COR-L47 (cell line): ENCODE measurements at places on chromosomes 12 and 14.

- DNase-seq, result no peak
These were observed 972.2 kb upstream of the TMEM132C start for GRCh38 chr12:127294651-127295210.

DNA sequence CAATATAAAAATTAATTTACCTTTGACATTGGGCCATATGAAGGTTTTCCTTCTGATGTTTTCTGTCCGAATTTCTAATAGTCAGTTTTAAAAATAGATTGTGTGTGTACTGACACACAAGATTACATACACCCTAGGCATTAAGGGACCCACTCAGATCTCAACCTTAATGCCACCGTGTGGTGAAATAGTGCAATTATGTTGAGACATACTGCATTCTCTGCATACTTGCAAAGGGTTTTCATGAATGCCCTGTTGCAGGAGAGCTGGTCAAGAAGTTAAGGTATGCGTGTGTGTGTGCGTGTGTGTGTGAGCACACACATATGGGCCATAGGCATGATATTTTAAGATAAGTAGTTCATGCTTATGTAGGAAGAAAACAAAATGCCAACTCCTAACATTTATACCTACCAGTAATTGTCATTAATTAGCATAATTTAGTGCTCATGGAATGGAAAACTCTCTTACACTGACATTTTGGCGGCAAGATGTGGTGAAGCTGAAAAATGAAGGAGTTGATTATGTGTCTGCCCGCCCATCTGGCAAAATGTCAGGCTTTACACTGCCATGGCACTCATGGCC, 58.8 kb downstream of the PIK3C2G start:
- DNase-seq, result no peak

DNA sequence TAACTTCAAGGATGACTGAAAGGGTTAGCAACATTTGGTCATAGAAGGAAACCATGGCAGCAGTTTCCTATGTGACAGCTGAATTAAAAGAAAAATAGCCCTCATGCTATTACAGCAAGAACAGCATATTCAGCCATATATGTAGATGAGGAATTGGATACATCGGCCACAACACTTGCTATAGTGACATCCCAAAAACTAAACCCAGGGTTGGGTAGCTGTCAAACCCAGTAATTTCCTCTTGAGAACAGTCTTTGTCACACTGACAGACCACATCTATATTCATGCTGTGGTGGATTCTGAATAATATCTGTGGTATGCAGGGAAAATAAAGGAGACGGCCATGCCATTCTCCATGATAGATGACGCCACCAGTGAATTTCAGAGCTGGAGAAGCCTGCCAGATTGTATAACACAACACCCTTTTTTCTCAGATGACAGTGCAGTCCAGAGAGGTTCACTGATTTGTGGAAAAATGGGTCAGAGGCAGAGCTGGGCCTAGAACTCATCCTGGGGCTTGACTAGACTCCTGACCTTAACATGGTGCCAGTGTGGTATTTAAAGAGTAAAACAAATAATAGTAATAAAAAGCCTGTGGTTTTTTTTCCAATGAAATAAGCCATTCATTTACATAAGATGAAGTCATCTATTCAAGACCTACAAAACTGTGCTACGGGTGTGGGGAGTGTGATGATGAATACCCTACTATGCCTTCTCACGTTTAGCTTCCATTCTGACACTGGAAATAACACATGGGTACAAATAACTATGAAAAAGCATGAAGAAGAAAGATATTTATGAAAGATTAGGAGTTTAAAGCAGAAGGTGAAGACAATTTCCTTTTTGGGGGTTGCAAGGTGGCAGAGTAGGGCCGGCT, 32.3 kb downstream of the EFCAB11 start:
- DNase-seq, result no peak

DNA sequence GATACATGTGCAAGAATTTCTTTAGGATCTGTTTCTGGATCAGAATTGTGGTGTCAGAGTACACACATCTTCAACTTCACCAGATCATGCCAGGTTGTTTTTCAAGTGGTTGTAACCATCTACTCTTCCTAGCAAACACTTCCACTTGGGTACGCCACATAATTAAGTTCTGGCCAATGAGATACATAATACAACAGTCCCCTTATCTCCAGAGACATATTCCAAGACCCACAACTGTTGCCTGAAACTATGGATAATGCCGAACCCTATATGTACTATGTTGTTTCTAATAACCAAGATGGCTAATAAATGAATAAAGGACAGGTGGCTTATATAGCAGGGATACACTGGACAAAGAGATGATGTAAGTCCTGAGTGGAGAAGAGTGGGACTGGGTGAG, 2.5 kb upstream of the CHPT1 start:
- no peak for DNase-seq

DNA sequence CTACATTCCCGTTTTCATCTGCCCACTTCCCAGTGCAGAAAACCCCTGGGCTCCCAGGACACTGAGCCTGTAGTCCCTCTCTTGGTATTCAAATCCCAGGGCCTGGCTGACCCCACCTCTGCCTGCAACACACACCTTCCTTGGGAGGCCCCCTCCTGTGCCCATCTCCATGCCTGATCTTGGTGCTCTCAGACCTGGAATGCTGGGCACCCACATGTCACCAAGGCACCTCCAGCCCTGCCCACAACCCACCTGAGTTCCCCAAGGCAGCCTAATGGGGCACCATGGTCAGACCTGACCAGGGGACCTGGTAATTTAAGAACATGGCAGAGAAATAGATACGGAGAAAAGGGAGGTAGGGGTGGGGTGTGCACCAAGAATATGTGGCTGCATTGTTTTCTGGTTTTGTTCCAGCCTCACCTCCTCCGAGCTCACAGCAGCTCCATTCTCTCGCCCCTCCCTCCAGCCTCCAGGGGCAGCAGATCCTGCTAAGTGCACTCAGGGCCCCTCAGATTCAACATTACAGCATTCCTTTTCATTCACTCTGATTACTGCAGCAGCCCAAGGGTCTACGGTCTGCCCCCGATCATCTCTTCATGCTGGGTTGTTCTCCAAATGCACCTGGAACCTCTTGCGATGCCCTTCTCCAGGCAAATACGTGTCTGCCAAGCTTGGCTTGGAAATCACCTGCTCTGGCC, 9.2 kb upstream of the HSP90AA1 start:
- no peak for DNase-seq

GRCh38 chr14:71563492-71564153, 368.6 kb upstream of the RGS6 start:
- DNase-seq, result no peak

DNA sequence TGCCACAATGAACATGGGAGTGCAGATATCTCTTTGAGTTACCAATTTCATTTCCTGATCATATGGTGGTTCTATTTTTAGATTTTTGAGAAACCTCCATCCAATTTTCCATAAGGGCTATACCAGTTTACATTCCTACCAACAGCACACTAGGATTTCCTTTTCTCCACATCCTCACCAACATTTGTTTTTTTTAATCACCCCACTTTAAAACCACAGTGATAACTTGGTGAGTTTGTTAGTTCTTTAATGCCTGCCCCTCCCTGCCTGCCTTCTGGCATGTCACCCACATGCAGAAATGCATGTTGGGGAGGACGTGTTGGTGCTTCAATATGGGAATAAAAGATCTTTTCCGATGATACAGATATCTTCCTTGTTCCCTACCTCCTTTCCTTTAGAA, 167.9 kb downstream of the CAND1 start:
- DNase-seq, result no peak

GRCh38 chr14:51821822-51822221, 38.6 kb upstream of the GNG2 start:
- no peak for DNase-seq

DNA sequence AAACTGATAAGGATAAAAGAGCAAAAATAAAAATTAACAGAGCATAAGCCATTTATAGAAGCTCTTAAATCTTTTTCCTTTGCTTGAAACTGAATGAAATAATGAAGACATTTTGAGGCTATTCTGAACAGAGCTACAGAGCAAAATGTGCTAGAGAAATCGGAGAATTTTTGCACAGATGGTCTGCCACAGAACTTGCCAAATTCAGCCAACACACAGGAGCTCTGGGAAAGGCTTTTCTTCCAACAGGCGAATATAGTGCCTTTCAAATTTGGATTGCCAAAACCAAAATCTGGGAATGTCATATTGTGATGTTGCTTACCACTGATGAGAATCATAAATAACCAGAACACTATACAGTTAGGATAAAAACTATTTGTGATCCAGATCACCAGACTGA, 406.3 kb downstream of the RPL10L start:
- no peak for DNase-seq

GRCh38 chr14:94689218-94689984, 77.2 kb downstream of the SERPINA3 start:
- peak; percentile 67 for DNase-seq

GRCh38 chr12:108065069-108065468, 64.0 kb upstream of the WSCD2 start:
- no peak for DNase-seq

GRCh38 chr14:83632375-83632774, 1897.6 kb upstream of the FLRT2 start:
- no peak for DNase-seq

DNA sequence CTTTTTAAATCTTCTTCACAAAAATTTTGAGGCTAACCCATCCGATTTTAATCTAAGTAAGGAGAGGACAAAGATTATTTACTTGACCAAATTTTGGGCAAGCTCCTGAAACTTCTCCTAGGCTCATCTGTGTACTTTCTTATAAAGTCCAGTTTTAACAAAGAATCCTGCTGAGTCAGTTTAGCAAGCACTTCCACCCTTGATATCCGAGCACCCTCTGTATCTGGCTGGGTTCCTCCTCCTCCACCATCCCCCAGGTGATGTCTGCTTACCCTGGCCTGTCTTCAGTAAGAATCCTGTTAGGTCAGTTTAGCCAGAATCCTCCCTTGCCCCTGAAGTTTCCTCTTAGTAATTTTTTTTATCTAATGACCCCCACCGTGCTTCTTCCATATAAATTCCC, 140.5 kb downstream of the PHLDA1 start:
- no peak for DNase-seq

DNA sequence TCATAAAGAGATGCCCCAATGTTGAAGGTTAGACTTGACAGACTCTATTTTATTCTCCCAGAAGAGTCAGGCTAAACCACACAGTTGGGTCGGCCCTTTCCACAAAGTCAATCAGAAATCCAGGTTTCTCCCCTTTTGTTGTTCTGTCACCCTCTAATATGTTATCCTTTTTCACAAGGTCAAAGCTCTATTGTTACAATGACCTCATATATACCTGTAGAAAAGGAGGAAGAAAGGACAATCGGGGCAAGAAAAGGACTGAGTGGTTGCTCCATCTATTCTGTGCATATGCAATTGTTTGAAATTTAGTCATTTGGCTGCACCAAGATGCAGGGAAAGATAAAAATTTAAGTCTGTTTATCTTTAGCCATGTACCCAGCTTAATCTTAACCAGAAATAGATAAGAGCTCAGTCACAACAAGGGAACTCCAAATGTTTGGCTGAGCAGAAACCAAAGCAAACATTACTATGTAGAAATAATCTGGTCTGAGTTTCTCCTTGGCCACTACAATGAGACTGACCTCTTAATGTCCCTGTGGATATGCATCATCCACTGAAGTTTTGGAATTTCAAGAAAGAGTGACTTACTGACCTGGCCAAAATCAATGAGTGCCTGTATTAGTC, 503.7 kb downstream of the GALC start:
- DNase-seq, result no peak

DNA sequence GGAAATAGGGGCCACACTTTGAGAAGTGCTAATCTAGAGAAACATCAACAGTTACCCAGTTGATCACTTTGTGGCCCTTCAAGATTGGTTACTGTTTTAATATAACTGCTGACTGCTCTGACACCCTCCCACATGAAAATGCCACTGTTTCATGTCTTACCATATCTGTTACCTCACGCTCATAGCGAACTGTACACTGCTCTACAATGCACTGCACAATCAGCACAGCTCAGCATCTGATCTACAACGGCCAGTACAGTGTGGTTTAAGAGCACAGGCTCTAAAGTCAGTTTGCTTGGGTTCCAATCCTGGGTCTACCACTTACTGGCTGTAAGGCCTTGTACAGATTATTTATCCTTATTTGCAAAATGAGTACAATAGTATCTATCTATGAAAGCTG, 39.1 kb downstream of the SPPL3 start:
- DNase-seq, result no peak

- peak; percentile 82 for DNase-seq
These were observed 718 bp downstream of the PACS2 start for GRCh38 chr14:105315211-105315721.

DNA sequence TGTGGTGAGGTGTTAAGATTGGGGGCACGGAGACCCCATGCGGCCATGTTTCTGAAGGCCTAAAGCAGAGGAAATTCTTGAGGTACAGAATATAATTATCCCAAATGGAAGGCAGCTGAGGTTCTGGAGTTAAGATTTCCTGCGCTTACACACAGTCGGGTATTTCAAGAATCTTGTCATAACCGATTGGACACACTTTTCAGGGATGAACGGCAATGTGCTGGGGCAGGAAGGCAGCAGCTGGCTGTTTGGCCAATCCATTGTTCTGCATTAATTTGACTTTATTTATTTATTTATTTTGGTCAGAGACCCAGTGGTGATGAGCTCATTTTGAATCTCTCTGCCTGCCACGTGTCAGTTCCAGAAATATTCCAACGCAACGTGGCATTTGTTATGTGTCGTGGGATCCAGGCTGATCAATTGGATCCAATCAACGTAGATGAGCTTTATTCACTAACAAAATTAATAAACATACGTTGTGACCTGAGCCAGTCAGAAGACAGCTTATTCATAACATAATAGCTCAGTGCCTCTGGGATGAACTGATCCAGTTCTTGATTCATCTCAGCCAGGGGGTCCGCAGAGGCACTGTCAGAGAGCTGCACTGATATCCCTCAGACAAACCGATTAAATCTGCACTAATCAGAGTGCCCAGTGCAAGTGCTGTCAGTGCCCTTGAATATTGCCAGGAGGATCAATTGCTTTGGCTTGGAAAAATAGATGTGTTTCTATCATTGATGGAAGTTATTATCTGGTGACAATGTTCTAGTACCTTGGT, 181.0 kb downstream of the KTN1 start:
- DNase-seq, result no peak

- DNase-seq, result no peak
These were observed 55.0 kb downstream of the ANAPC7 start for GRCh38 chr12:110348431-110349059.

- no peak for DNase-seq
These were observed 292.2 kb upstream of the CRY1 start for GRCh38 chr12:107385509-107385908.
